Activated T-cell treated with anti-CD3 and anti-CD28 coated beads, Interleukin-2, amount 50 U/mL, for 72 hours (primary cell): ENCODE measurements at places on chromosomes 16 and 17. TPM values are rescaled to one million over a fixed set of nuclear protein-coding genes. Genes with fewer than 3 reads are reported as not detected.

GRB7 gene
- 6.0 TPM for total RNA-seq

VASN gene
- total RNA-seq, result not detected

KRT27 gene
- not detected for total RNA-seq

C17orf100 gene
- 2.9 TPM for total RNA-seq

STH gene
- total RNA-seq, result not detected

- DNase-seq, result no peak
- H3K4me1 ChIP-seq, result no peaks in the 10 kb centered on the region
- H3K27ac ChIP-seq, result no peak overlapping the region
- peaks cover 28% of the 10 kb centered on the region for H3K27me3 ChIP-seq
- H3K4me3 ChIP-seq, result no peak overlapping the region
Observed at GRCh38 chr17:15398291-15398690, 56.9 kb upstream of the TEKT3 start.

GRCh38 chr16:67388191-67388590 is 5.1 kb downstream of the TPPP3 start:
- no peaks in the 10 kb centered on the region for H3K36me3 ChIP-seq
- peaks cover 11% of the 10 kb centered on the region for H3K27me3 ChIP-seq
- peaks cover 5% of the 10 kb centered on the region for H3K4me1 ChIP-seq
- no peak for DNase-seq
- H3K4me3 ChIP-seq, result no peak overlapping the region

- H3K36me3 ChIP-seq, result peaks cover 5% of the 10 kb centered on the region
- DNase-seq, result no peak
- no peaks in the 10 kb centered on the region for H3K4me1 ChIP-seq
- no peak overlapping the region for H3K4me3 ChIP-seq
- no peak overlapping the region for H3K27ac ChIP-seq
Observed at GRCh38 chr16:833411-833810, 32.9 kb upstream of the GNG13 start.

- no peak overlapping the region for H3K4me3 ChIP-seq
- H3K27me3 ChIP-seq, result no peaks in the 10 kb centered on the region
- no peak for DNase-seq
- no peaks in the 10 kb centered on the region for H3K36me3 ChIP-seq
Observed at GRCh38 chr17:9971991-9972390, 66.9 kb upstream of the RCVRN start.

- no peaks in the 10 kb centered on the region for H3K27me3 ChIP-seq
- peak; percentile 12 for DNase-seq
- no peak overlapping the region for H3K4me3 ChIP-seq
Observed at GRCh38 chr16:25707982-25708583, 16.3 kb downstream of the HS3ST4 start.

DNA sequence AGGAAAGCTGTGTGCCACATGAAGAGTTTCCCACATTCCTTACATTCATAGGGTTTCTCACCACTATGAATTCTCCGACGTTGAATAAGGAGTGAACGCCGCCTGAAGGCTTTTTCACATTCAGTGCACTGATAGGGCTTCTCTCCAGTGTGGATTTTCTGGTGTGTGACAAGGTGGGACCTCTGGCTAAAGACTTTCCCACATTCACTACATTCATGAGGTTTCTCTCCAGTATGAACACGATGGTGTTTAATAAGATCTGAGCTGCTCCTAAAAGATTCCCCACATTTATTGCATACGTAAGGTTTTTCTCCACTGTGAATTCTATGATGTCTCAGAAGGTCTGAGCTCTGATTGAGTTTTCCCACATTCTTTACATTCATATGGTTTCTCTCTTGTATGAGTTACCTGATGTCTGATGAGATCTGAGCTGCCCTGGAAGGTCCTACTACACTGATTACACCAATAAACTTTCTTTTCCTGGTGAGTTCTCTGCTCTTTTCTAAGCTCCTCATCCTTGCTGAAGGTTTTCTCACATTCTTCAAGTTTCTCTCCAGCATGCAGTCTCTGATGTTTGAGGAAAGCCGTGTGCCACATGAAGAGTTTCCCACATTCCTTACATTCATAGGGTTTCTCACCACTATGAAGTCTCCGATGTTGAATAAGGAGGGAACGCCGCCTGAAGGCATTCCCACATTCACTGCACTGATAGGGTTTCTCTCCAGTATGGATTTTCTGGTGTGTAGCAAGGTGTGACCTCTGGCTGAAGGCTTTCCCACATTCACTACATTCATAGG is 10.0 kb downstream of the ZNF594 start:
- no peak for DNase-seq
- peaks cover 48% of the 10 kb centered on the region for H3K36me3 ChIP-seq
- H3K4me3 ChIP-seq, result no peak overlapping the region
- H3K4me1 ChIP-seq, result no peaks in the 10 kb centered on the region
- peak overlapping the region; percentile 77 for H3K27ac ChIP-seq

GRCh38 chr17:70825321-70826125 is 656.2 kb downstream of the KCNJ2 start:
- no peaks in the 10 kb centered on the region for H3K27me3 ChIP-seq
- H3K4me3 ChIP-seq, result no peak overlapping the region
- no peak overlapping the region for H3K27ac ChIP-seq
- H3K4me1 ChIP-seq, result no peaks in the 10 kb centered on the region

DNA sequence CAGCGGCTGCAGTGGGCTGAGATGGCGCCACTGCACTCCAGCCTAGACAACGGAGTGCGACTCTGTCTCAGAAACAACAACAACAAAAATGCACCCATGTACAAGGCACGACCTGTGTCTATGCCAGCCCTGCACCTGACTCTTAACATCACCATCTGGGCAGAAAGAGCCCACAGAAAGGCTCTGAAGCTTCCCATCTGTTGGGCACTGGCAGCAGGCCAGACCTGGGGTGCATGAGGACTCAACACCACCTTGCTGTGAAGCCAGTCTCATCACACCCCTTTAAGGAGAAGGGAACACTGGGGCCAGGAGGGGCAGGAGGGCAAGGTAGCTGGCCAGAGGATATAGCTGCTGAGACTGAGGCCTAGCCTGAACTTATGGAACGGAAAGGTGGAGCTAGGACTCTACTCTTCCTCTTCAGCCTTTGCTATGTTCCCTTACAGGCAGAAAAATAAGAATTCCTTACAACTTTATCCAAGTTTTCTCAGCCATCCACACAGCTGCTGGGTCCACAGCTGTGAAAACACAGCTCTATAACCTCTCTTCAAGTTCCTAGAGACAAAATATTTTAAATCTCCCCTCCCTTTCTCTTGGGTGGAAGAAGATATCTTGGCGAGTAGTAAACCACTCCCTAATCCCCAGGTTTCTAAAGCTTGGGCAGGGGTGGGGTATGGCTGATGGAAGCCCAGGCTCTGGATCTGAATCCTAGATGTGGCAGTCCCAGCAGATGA is 2.8 kb downstream of the ELOB start:
- DNase-seq, result no peak
- peaks cover 51% of the 10 kb centered on the region for H3K4me1 ChIP-seq
- H3K4me3 ChIP-seq, result no peak overlapping the region
- no peaks in the 10 kb centered on the region for H3K27me3 ChIP-seq
- peaks cover 13% of the 10 kb centered on the region for H3K36me3 ChIP-seq

DNA sequence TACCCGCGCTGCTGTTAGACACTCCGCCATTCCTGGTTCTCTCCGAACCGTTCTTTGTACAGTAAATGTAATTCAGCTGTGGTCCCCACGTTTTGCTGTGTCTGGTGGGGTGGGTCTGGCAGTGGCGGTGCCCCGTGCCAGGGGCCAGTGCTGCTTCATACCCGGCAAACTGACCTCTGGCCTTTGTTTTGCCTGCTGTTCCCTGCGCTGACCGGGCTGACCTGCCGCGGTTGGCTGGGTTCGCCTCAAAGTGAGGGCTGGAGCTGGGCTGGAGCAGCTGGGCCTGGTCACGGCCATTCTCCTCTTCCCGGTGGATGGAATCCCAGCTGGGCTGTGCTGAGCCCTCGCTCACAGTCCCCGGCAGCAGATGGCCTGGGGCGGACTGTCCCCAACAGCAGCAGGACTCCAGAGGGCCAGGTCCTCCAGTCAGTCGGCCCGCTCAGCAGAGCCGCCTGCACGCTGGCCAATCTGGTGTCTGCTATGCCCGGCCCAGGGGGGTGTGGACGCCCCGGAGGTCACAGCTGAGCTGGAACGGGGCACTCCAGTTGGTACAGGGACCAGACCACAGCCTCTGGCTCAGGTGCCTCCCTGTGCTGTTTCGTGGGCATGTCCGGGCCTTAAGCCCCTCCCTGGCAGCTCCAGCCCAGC is 1.5 kb upstream of the WFIKKN1 start:
- H3K4me3 ChIP-seq, result no peak overlapping the region
- no peak overlapping the region for H3K27ac ChIP-seq
- H3K4me1 ChIP-seq, result no peaks in the 10 kb centered on the region

DNA sequence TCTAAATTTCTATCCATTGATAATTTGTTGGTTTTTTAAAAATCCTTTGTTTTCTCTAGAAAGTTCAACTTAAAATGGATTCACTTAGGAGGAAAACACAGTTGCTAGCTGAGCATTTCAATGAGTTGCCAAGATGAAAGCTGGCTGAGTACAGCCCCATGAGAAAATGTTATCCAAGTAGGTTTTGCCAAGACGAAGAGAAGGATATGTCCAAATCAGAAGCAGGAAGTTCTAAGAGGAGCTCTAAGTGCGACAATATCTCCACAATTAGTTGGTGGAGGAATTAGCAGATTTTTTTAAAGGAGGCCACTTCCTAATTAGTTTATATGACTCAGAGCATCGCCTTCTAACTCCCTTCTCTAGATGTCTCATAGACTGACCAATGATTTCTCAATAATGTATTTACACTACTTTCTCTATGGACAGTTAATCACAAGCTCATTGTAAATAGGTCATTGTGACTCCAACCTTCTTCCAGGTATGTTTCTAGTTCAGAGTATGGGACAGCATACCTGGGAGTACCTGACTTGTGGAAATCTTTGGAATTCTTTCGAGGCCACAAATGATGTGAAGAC is 873.3 kb upstream of the SOX9 start:
- H3K27ac ChIP-seq, result no peak overlapping the region
- no peaks in the 10 kb centered on the region for H3K4me1 ChIP-seq
- no peaks in the 10 kb centered on the region for H3K36me3 ChIP-seq
